T-helper 2 cell treated with Interferon-gamma antibody and Interleukin-4, amounts not matched to agents 5 μg/mL and 100 μg/mL, for 36 hours (primary cell): ENCODE measurements at places on chromosomes 4 and X.

DNA sequence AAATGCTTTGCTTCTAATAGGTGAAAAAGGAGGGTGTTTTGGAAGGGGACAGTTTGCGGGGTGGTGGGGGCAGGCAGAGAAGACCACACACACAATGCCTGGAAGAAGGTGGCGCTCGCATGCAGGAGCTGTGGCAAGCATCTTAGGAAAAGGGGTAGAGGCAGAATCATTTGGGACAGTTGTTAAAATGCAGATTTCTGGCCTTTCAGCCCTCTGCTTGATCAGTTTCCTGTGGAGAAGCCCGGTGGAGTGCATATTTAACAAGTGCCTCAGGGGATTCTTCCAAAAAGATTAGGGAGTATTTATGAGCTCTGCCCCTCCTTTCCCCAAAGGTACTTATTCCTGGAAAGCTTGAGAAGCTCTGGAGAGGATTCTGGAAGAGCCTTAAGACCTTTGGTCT is 4.8 kb downstream of the NOCT start:
- no peak for DNase-seq

DNA sequence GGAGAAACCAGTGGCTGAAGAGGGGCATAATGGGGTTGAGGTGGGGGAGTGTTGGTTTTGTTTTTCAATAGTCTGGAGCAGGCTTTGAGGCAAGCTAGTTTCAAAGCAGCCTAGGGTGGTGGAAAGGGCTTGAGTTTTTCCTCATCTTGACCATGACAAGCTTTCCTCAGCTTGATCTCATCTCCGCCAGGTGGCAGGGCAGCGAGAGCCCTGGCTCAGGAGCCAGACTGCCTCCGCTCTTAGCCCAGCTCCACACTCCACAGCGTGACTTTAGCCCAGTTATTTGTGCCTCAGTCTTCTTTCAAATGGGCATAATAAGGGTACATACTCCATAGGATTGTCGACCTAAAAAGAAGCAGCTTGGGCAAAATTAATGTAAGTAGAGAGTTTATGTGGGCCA is 29.9 kb upstream of the SOWAHD start:
- DNase-seq, result no peak

- DNase-seq, result no peak
Measured at GRCh38 chrX:48966796-48967579, 4.7 kb downstream of the KCND1 start.

- DNase-seq, result no peak
Measured at GRCh38 chr4:184850431-184851199, 24.8 kb upstream of the ACSL1 start.

GRCh38 chr4:40553995-40554394 is 75.7 kb downstream of the RBM47 start:
- no peak for DNase-seq

DNA sequence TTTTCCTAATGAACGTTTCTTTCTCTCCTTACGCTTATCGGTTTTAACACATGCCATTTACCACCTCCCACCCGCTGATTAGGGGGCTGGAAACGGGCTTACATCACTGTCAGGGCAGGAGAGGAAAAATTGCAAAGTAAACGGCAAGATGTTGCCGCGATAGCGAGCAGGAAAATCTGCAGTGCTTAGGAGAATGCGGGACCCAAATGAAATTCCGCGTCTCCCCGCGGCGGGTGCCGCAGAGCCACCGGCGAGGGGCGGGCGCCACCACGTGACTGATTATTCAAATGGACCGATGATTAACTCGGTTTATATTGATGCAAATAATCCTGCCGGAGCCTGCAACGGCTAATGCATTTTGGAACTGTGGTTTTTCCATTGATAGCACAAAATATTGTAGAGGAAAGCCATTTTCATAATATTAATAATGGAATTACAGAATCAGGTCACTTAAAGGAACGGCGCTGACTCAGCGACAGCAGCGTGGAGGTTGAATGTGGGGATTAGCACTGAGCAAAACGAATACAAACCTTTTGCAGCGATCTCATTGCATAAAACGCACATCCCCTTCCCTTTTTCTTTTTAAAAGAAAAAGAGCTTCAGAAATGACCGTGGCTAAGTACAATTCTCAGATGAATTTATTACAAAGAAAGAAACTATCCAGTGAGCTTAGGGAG is 224.2 kb downstream of the STIM2 start:
- no peak for DNase-seq

DNA sequence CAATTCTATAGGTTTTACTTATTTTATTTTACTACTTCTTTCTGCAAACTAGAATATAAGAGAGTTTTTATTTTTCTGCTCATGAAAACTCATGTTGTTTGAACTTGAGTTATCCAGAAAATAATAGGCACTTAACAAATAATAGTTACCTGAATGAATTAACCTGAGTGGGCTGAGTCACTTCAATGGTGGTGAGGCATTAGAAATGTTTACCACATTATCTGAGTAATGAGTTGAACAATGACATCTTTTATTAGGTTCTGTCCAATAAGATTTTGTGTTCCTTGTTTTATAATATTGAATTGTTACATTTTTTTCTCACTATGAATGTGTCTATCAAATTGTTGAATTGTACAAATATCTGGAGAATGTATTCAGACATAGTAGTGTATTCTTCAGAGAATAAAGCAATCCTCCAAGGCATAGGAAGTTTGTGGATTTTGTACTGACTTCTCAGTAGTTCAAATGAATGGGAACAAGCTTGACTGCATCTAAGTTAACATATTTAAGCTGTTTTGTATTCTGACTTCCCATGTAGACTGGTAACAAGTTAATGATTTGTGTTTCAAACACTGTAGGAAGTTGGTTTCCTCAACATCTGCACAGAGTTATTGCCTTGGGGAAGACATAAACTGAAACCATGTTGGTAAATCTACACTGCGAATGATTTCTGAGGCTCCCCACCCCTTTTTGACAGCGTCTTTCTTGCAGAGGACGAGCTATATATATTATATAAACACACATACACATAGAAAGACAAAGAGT is 1808.9 kb upstream of the TENM3 start:
- DNase-seq, result no peak

GRCh38 chr4:61003301-61003700 is 196.8 kb upstream of the ADGRL3 start:
- no peak for DNase-seq

DNA sequence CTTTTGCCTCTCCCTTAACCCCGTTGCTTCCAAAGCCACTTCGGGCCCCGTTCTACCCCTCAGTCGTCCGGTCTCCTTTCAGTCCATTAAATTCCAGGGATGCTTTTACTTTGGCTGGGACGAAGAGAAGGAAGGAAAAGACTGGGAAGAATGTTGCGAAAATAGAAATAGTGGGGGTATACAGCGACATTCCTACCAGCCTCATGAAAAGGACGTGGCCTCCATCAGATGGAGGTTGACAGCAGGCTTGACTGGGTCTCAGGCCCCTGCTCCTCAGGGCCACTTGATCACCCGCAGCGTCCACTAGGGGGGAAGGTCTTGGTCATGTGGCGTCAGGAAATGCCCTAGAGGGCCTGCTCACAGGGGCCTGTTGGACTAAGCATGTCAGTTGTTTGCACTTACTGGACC is 657 bp upstream of the ANKRD50 start:
- peak; percentile 6 for DNase-seq

DNA sequence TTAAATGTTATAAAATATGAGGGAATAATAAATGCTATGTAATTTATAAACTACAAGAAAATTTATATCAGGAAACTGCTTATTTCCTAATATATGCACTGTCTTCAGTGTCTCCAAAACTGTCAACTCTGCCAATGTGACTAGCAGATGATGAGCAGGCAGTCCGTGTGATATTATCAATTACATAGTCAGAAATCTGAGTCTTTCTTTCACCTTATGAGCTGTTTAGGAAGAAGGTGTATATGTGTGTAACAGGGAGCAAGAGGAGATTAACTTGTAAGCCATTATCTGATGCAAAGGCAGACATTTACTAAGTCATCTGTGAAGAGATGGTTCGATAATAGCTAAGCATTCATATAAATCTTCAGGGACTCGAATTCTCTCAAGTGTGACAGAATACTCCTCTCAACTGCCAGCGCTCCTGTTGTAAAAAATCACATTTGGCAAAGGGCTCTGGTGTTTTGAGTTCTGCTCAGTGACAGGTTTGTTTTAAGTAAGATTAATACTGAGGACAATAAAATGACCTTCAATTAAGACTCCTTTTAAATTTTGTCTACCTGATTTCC is 79.7 kb downstream of the SNCA start:
- no peak for DNase-seq

- DNase-seq, result no peak
Measured at GRCh38 chrX:46318551-46318950, 226.7 kb downstream of the ZNF674 start.

DNA sequence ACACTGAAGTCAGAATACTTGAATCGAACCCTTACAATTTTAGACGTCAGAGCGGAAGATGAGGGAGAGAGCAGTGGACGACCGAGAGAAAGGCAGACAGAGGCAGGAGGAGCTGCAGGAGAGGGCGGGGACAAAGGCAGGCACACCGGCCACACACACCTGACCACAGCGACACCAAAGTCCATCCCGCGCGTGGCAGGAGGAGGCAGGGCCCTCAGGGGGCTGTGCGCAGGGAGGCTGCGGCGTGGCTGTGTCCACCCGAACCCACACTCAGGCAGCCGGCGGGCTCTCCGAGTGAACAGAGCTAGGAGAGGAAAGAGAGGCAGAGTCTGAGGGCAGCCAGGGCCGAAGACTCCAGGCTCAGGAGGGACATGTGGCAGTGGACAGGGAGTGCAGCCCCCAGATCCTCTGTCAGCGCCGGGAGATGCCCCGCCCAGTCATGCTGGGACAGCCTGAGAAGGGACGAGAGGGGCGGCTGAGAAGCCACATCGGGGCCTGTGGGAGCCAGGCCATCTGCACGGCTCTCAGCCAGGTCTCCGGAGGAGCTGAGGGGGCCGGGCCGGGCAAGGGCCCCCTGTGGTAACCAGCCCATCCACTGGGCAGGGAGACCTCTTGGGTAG is 20.1 kb downstream of the GAK start:
- DNase-seq, result no peak

DNA sequence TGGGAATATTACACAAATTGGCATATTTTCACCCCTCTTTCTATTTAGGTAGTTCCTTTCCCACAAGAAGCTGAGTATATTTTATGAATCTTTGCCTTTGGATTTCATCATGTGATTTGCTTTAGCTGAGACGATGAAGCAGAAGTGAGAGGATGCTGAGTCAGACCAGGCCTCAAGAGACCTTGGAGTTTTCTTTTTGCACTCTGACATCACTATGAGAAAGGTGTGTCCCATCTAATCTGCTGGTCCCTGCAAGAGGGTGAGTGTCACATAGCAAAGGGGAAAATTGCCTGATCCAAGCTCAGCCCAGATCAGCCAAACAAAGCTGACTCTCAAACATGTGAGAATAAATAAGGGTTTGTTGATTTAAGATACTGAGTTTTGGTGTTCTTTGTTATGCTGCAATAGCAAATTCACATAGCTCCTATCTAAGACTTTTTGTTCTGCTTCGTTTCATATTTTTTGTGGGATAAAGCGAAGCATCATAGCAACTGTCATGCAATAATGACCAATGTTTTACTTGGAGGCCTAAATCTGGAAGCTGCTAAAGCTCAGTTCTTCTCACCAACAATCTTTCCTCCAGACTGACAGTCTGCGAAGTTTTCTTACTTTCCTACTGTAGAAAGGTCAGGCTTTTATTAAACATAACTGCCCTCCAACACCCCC is 176.9 kb downstream of the PDHA2 start:
- DNase-seq, result no peak

DNA sequence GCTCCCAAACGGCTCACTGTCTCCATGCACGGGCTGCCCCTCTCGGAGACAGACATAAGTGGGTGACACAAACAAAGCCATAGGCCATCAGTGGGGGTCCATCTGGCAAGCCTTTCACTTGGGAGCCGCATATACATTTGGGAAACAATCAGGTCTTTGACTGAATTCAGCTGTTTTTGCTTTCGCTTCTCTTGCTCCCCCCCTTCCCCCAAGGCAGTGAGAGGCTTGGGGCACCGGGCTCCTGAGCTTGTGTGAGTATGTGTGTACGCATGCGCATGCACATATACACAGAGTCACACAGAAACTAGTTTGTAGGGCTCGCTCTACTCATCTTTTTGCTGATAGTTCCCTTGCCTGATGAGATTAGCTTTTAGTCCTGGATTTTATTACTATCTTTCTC is 284.4 kb downstream of the AFF2 start:
- no peak for DNase-seq

GRCh38 chrX:110060846-110061537 is 58.1 kb downstream of the TMEM164 start:
- no peak for DNase-seq
